ENCODE measurements at places on chromosomes 6 and 20.
A peak's percentile ranks its signal among the peaks of the same experiment; 100 is the strongest.

GRCh38 chr6:71289039-71289801 is 609 bp downstream of the OGFRL1 start:
- DNase-seq: no peak

DNA sequence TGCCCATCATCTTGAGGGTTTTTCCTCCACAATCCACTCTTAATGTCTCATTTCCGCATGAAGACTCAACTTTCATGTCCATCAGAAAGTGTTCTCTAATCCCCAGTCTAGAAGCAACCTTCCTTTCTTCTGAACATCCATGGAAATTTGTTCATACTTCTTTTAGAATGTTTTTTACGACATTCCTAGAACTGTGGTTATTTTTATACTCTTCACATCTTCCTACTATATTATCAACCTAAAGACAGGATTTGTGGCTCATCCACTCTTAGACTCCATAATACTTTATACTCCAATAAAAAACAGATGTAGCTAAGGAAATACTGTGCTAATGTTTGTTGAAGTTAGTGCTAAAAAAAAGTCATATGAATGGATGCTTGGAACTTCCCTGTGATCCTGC is 1.4 kb upstream of the CAP2 start:
- no peak for DNase-seq

DNA sequence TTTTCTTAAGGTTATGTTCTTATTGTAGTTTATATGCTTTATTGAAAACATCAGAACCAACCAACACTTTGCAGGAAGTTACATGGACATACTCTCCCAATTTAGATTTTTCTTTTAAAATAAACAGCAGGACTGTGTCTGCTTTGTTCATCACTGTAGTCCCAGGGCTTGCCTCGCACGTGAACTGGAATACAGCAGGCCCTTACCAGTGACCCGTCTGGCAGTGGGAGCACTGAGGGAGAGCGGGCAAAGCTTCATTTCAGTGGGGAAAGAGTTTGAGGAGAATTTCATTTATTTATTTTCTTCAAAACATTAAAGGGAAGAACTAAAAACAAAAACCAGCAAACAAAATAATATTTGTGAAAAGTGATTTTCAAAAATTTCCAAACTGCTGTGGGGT is 230.8 kb downstream of the PAX1 start:
- no peak for DNase-seq

DNA sequence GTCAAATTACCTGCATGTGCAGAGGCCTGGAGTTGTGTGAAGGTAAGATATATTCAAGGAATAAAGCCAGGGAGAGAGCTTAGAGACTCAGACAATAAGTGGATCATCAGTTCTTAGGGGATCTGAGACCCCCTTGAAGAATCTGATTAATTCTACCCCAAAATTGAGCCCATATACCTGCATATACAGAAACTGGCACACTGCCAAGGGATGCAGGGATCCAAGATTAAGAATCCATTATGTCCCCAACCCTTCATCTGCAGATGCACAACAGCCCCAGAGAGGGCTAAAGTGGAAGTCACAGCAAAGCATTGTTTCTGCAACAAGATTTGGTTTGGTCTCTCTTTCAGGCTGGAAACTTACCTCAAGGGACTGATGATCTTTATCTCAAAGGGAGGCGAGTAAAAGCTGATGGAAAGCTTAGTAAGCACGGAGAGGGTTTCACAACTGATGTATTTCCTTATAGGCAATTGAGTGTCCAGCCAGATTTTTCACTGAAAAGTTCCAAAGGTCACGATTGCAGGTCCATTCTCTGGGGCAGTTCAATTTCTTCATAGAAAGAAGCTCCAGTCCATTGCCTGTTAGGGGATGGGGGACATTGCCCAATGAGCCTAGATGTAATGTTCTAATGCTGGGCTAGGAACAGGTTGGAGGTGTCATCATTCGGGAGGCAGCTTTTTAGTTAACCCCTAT is 20.9 kb upstream of the STK35 start:
- no peak for DNase-seq

DNA sequence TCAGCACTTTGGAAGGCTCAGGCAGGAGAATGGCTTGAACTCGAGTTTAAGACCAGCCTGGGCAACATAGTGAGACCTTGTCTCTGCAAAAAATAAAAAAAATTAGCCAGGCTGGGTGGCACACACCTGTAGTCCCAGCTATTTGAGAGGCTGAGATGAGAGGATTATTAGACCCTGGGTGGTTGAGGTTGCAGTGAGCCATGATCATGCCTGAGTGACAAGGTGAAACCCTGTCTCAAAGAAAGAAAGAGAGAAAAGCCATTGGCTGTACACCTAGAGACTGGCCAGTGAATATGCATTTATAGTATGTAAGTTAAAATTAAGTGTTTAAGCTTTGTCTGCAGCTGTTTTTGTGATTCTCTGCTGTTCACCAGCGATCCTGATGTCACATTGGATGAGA is 6.1 kb downstream of the RBCK1 start:
- DNase-seq: no peak

DNA sequence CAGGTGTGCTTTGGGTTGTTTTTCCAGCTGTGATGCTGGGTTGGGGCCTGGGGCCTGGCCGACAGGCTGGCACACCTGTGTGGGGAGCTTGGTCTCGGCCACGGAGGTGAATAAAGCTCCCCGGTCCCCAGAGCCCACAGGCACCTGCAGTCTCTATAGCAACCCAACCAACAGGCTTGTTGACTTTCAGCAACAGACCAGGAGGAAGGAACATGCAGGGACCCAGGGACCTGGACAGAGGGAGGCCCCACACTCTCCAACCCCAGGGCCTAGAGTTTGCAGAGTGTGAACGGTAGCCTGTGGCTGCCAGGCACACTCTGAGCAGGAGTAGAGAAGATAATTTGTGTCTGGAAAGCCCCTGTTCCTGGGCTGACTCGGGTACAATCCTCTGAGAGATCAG is 14.6 kb upstream of the SYNJ2 start:
- no peak for DNase-seq

- no peak for DNase-seq
Observed at GRCh38 chr20:834151-834746, 734 bp downstream of the FAM110A start.

DNA sequence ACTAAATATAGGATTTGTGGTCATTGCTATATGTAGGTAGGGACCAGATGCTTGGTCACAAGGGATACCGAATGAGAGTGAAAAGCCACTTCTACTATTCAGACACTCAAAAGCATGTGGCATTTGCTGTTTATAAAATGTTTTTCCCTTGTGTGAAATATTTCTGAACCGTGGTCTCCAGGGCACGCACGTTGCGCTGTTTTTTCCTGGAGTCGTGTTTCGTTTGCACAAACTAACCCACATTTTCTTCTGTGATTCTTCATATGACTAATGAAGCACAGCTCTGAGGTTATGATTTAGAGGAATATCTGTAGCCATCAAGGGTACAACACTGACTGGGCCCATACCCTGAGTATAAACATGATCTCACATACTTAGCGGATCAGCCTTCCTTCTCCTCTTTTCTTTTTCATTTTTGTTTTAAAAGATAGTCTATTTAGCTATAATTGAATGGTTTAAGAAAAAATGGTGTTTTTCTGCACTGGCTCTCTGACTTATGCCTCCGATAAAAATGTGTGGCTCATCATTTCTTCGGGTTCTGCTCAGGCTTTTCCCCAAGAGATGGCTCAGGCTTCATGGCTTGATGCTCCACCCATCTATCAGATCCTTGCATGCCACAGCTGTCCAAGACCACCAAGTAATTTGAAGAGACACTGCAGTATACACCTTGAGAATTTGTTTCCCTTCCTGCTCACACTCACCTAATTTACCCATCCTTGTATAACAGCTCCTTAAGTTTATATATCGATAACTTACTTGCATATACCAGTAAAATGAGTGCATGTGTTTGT is 59.9 kb upstream of the HBS1L start:
- DNase-seq: no peak

DNA sequence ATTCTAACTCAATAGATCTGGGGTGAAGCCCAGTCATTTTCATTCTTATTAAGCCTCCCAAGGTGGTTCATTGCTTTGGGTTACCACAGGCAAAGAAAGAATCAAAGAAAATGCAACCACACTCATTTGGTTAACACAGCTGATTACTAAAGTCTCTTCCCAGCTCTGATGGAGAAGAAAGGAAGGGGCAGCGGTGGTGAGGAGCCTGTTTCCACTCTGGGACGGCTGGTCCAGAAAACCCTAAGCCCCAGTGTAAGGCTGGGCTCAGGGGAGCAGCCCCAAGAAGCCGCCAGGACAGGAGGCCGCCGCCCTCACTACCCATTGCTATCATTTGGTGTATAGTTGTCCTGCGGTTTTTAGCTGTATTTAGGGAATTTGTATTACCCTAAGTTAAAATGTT is 226.9 kb downstream of the CD83 start:
- no peak for DNase-seq

GRCh38 chr20:62485062-62485700 is 9.4 kb upstream of the GATA5 start:
- no peak for DNase-seq

- DNase-seq: no peak
Observed at GRCh38 chr6:30834646-30835045, 49.7 kb upstream of the DDR1 start.

DNA sequence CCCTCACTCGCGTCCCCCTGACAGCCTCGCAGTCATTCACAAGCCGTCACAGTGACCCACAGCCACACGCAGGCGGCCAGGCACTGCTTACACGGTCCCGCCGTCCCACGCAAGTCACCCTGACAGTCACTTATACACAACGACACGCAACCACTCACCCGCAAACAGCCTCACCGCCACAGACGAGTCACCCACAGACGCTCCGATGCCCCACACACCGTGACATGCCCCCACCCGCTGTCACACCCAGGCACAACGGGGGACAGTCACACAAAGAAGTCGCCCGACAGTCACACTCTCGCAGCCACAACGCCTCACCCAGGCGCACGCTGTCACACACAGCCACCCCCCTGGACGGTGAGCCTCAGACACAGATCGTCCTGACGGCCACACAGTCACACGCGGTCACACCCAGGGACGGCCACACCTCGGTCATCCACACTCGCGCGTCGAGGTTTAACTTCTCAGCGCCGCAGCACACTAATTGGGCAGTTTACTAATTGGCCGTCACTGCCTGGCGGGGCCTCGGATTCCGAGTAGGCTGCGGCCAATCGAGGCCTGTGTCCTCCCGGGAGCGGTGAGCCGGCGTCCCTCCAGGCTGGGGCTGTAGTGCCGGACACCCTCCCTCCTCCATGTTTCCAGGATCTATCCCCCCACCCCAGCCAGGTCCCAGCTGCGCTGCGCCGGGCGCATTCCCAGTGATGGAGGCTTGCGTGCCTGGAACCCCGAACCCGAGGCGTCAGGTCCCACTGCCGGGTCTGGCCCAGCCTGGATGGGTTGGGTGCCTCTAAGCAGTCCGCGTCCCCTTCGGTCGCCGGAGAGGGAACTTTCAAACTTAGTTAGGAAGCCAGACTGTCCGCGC is 790 bp downstream of the TOX2 start:
- no peak for DNase-seq

GRCh38 chr6:1075444-1075843 is 236.5 kb upstream of the FOXQ1 start:
- no peak for DNase-seq

GRCh38 chr6:10962673-10963072 is 75.8 kb downstream of the SYCP2L start:
- peak; percentile 83 for DNase-seq

- DNase-seq: no peak
Observed at GRCh38 chr6:137973201-137973600, 106.1 kb downstream of the TNFAIP3 start.

Measured in AG04449 (cell line).